ENCODE measurements at places on chromosomes 5 and 9.

DNA sequence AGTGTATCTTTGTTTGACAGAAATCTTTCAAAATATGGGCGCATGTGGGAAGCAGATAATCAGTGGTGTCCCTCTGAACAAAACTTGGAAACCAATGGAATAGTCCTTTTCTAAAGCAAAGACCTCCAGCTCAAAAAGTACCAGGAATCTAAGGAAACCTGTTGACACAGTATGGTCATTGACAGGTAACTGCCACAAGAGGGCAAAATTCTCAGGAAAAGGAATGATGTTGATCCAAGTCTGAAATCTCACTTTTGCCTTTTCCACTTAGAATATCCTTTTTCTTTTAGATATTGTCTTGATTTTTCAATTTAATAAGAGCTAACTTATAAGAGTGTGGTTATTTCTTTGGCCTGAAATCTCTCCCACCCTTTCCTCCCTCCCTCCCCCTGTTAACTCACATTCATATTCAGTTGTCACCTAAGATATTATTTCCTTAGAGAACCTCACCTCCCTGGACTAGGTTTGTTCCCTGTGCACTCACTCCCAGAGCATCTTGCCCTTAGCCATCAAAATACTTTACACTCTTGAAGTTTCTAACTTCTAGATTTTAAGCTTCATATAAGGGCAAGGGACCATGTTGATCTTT, 59.0 kb upstream of the BARX1 start:
- peak; percentile 40 for DNase-seq

GRCh38 chr5:61177716-61178115, 15.4 kb upstream of the SMIM15 start:
- DNase-seq = no peak

DNA sequence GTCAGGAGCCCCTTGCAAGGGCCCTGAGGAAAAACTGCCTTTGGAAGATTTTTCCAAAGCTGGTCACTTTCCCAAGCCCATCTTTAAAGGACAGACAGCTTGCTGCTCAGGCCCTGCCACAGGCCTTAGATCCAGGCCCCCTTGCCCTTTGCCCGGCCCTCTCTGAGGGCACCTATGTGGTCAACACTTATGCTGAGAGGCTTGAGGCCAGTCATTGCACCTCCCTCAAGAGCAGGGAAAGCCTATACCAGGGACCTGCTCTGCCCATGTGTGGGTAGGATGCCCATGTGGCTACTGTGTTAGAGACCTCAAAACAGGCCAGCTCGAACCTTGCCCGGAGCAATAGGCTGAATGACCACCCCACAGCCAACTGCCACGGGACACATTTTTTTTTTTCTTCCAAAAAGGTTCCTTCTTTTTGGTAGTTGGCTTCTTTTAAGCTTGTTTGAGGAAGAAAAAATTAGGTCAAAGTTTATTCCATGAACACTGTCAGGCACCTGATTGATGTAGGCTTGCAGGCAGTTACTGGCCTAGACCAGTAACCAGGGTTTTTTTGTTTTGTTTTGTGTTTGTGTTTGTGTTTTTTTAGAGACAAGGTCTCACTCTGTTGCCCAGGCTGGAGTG, 3.8 kb downstream of the TCF7 start:
- no peak for DNase-seq

- DNase-seq = no peak
Observed at GRCh38 chr5:110179321-110179720, 489.6 kb downstream of the MAN2A1 start.

- no peak for DNase-seq
Observed at GRCh38 chr9:135880438-135880837, 26.9 kb downstream of the CAMSAP1 start.

DNA sequence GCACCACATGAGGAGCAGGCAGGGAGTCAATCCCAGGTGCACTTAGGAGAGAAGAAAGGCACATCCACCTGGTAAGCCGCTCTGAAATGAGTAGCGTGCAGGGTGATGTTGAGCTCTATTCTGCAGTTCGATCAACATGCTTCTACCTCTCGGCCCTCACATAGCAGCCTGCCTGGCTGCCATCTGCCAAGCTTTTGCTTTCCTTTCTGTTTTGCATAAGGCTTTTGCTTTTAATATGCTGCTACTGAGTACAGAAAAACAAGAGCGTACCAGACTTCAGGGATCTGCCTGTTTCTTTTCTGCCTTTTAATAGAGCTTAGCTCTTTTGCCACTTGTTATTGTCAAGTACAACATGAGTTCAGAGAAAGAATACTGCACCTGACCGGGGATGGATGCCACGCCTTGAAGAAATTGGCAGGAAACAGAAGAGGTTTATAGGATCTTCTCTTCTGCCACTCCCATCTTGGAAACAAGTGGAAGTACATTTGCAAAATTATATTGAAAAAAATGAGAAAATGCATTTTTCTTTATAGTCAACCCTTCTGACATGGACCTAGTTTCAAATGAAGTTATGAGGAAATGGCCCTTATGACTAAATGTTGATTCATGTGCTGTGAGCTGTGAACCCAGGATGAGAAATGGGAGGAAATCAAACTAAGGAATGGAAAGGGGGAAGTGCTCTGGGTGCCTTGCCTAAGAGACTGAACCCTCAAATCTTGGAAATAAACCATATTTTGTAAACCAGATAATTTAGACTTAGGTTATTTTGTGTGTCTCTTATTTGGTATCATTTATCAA, 4.0 kb upstream of the FCHO2 start:
- peak; percentile 83 for DNase-seq
